HL-60 (cell line): ENCODE measurements at places on chromosomes 3 and 15.

DNA sequence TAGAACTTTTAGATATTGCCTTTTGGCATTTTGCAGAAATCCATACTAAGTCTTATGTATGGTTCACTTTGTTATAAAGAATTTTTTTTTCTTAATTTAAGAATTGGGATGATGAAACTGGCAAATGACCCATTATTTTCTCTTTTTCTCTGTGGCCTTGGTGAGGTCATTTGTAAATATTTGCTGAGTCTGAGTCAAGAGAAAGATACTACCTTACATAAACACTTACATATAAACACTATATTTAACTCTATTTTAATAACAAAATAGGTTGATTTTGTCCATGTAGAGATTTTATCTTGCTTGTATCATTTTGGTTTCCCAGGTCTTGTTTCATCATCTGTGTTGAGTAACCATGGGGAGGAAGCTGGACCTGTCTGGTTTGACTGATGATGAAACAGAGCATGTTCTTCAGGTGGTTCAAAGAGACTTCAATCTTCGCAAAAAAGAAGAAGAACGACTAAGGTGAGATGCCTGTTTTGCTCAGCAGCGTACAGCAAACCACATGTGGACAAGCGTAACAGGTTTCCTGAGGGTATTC is 91.1 kb downstream of the MYRIP start:
- DNase-seq: no peak

- DNase-seq: no peak
These were observed 50.4 kb downstream of the RFTN1 start for GRCh38 chr3:16463119-16463518.

DNA sequence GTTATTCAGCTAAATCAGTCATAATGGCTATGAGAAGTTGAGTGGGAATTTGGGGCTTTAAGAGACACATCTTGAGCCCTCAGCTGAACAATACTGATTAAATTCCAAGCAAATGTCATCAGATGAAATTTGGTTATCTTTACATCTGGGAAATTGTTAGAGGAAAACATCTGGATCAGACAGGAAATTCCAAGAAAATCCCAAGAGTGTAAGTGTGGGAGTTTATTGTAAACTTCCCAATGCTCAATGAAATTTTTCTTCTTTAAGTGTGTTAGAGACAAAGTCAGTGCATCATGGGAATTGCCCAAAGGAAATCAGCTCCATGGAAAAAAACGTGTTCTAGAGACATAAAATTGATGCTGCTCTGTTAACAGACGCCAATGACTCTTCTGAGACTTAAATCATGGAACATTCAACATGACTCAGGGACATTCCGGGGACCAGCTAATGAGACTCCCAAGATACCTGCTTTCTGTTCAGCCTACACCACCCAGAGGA is 19.8 kb upstream of the DCLK3 start:
- DNase-seq: no peak

GRCh38 chr15:94069844-94070243 is 161.5 kb upstream of the MCTP2 start:
- DNase-seq: no peak

GRCh38 chr3:43218156-43218555 is 68.2 kb upstream of the SNRK start:
- DNase-seq: no peak

GRCh38 chr15:87850916-87851315 is 405.6 kb downstream of the NTRK3 start:
- no peak for DNase-seq

DNA sequence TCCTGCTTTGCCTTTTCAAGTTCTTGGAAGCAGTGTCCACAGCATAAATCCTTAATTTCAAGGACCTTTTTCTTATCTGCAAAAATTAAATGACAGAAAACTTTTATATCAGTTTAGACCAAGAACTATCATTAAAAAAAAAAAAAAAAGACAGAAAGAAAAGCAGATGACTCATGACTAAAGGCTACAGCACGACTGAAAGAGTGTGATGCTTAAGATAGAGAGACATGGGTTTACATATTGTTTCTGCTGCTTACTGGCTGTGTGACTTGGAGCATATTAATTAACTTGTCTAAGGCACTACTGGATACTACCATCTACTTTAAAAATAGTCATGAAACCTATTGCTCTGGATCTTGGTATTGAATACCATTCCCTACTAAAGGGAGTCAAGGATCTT is 62.3 kb downstream of the CEP152 start:
- no peak for DNase-seq

- peak; percentile 43 for DNase-seq
These were observed 133.3 kb downstream of the TBC1D2B start for GRCh38 chr15:77944002-77944867.
